NCI-H187 (cell line): ENCODE measurements at places on chromosomes 16 and 17.
A peak's percentile ranks its signal among the peaks of the same experiment; 100 is the strongest.

GRCh38 chr16:47538472-47538871 is 77.3 kb downstream of the PHKB start:
- DNase-seq = no peak

DNA sequence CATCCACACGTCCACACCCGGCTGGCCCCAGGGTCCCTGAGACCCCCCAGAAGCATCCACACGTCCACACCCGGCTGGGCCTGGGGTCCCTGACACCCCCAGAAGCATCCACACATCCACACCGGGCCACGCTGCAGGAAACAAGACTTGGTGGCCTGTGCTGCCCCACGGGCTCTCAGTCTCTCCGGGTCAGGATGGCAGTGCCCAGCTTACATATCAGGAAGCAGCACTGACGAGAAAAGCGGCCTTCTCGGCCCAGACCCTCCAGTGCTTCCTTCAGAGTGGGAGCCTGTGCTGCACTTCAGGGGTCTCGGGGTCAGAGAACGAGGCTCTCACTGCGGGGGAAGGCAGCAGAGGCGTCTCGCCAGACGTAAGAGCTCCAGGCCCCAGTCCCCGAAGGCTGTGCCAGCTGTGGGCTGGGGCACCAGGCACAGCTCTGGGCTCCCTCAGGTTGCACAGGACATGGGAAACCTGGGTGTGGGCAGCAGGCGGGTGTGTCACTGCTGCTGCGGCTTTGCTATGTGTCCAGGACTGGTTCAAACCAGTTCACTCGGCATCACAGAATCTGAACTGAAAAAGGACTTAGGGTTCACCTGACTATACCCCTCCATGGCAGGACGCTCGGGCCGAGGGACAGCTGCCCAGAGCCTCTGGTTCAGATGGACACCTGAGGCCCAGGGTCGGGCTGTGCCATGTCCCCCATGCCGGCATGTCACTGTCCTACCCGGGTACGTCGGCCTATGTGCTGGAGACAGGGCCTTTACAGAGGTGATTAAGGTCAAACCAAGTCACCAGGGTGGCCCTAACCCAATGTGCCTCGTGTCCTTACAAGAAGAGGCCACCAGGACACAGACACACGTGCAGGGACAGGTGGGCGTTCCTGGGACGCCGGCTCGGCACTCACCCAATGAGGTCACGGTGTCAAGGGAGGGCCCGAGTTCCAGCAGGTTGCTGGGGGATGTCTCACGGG is 40.2 kb upstream of the CHMP6 start:
- DNase-seq = no peak

DNA sequence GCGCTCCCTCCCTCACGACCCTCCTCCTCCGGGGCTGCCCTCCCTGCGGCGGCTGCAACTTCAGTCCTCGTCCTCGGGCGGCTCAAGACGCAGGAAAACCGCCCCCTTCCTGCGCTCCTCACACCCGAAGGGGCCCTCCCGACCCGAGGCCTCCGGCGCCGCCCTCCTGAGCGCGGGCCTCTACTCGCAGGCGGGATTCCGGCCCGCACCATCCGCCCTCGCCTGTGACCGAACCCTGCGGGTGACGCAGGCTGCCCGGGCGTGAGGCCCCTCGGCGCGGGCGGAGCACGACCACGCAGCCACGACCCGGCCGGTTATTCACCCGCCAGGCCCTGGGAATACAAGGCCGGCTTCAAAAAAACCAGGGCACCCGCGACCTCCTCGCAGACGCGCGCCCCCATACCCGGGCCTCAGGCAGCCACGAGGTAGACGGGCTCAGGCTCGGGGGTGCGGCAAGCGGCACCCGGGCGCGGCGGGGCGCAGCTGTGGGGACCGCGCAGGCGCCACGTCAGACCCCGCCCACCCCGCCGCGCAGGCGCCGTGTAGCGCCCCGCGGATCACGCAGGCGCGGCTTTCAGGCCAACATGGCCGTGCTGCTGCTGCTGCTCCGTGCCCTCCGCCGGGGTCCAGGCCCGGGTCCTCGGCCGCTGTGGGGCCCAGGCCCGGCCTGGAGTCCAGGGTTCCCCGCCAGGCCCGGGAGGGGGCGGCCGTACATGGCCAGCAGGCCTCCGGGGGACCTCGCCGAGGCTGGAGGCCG is at the start of gene SPG7:
Gene SPG7 (plus strand): TSS at position 570 of the 757 bp plus-strand sequence. CDS start 15 bp downstream, at position 585.
- DNase-seq = peak; percentile 47

DNA sequence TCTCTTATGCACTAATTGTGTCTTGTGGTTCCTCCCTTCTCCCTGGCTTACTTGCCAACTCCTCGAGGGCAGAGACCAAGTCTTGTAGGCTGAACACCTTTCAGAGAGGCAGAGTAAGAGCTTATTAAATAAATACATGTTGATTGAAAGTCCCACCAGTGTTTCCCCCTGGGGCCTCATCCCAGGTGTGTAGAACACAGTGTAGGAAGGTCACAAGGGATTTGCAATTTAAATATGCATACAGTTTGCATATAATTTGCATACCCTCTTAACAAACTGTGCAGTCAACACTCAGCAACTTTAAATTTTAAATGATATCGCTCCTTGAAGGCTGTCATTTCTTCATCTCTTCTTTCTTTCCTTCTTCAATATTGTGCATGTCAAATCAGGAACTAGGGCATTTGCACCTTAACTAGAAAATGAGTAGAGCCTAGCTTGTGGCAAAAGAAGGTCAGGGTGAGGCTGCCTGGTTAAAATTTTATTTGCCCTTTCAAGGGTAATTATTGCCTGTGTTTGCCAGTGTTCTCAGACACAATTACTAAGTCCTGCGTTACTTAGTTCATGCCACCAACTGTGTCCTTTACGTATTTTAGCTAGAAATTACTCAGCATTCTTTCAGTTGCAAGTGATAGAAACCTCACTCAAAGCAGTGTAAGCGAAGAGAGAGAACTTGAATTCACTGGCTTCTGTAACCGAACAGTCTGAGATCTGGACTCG is 465.7 kb downstream of the HAPSTR1 start:
- DNase-seq = no peak
